ENCODE measurements at places on chromosomes 1 and 21.

- peak; percentile 43 for DNase-seq
These were observed 777 bp downstream of the LRRC41 start for GRCh38 chr1:46302641-46303037.

DNA sequence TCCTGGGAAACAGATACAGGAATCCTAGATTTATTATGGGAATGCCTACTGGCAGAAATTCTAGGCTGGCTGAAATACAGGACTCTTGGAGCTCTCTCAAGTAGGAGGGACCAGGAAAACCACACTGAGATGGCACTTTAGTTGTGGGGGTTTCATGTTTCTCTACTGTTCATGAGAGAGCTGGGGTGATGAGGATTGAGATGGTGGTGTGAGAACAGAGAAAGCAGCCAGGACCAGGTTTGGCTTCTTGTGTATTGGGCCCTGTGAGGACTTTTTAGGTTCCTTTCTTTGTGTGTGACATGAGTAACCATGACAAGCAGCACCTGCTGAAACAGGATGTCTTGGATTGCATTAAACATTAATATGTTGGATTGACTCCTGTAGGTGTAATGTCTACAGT, 4.9 kb downstream of the ARID1A start:
- DNase-seq, result no peak

- no peak for DNase-seq
These were observed 3.8 kb upstream of the LRRC47 start for GRCh38 chr1:3799976-3800685.

DNA sequence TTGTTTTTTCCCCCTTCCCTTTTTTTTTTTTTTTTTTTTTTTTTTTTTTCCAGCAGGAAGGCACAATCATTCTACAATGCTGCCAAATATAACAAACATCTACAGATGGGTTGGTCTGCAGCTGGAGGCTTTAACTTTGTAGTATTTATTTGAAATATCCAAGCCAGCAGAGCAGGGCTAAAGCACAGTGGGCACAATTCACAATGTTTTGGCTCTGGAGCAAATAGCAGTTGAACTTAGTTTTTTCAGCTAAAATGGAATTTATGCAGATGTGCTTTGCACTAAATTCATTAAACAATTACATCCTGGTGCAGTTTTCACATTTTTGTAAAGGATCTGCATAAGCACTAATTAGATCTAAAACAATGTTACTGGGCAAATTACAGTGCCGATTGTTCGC, 39.8 kb upstream of the ZBTB18 start:
- DNase-seq, result no peak

GRCh38 chr1:7224081-7224534, 438.9 kb downstream of the CAMTA1 start:
- DNase-seq, result no peak
